Neural crest cell (in vitro differentiated cells): ENCODE measurements at places on chromosomes 13 and 19.

DNA sequence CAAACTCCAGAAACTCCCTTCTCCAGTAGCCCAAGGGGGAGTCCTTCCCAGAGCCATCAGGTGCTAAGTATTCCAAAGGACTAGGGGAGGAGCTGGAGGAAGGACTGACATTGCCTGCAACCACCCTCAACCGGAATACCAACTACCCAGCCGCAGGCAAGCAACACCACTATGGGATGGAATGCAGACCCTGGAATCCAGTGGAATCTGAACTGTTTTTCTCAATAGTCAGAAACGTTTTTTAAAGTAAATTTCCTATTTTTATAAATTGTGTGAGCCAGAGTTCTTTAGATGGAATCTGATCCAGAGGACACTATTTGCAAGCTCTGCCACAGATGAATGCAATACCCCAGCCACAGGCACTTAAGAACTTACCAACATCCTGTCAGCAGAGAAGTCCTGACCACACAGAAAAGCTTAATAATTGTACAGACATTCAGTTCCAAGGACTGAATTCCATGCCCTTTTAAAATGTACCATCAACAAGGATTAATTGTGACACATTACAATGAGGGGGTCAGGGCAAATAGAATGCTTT, 92.1 kb downstream of the USP12 start:
- DNase-seq, result no peak

DNA sequence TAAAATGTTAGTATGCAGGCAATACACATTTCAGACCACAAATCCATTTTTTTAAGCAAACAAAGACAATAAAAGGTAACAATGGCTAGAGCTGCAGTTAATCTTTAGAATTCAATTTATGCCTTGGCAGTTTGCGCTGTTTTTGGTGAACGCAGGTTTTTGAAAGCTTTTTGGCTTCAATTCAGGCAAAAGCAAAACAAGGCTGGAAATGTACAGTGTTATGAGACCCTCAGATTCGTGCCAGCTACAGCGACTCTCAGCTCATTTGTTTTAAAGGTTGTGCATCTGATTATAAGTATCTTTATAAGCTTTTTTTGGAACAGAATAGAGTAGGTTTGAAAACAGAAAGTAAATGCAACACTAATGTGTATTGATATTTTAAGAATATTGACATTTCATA, 63.6 kb upstream of the SOX1 start:
- no peak for DNase-seq

- DNase-seq, result no peak
Observed at GRCh38 chr19:51417107-51417809, at the start of gene SIGLEC10. SIGLEC10 (minus strand) TSS chr19:51417642; CDS start chr19:51417581, 61 bp downstream.

DNA sequence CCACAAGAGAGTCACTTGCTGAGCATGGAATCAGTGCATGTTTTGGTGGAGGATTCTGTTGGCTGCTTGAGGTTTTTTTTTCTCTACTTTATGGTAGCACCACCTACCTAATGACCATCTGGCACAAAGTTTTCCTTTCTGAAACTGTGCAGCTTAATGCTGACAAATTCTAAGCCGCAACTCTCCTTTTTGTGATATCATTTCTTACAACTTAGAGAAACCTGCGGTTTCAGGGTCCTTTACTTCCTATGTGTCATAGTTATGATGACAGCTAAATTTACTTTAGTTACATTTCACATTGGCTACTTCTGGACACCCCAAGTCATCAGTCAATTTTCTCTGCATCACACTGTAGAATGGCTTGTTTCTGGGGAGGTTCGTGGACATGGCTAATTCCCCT, 115.4 kb upstream of the TMTC4 start:
- DNase-seq, result no peak

DNA sequence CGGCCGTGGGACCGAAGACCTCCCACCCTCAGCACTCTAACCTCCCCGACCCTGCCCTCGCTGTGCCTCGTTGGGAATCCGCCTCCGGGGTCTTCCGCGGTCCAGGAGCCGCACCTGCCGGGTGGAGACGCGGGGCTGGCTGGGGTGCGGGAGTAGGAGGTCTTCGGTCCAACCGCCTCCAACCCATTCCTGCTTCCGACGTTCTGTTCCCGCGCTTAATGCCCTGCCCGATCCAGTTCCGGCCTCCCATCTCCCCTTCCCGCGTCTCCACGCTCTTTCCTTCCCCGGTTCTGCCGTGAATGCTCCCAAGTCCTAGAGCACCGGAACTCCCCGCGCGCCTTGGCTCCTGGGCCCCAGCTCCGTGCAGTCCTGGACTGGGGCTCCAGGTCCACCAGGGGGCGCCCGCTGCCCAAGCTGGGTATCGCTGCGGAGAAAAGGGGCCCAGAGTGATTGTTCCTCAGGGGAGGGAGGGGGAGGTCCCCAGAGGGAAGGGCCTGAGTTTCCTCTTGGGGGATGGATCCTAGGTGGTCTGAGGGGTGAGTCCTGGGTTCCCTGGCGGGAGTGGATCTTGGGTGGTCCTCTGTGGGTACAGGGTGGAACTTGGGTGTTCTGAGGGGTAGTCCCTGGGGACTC, 14.1 kb upstream of the TNFSF9 start:
- DNase-seq, result peak; percentile 95

DNA sequence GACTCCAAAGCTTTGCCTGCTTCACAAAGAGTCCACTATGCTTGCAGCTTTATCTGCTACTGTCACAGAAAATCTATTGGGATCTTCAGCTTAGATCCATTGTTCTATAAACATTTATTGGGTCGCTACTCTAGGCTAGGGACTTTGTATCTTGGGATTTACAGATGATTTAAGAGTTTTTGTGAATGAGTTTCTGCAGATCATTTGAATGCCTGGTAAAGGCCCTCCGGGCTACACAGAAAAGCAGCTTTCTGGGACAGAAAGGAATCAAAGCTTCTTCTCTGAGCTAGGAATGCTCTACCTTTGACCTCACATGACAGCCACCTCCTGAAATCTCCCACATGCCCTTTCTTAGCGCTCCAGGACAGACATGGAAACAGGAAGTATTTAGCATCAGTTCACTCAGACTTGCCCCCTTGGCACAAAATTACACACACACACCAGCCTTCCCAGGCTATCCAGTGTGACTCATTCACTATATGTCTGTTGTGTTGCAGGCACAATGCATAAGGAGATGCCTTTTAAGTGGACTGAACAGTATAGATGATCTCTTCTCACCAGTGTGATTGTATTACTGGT, 492.4 kb downstream of the DACH1 start:
- DNase-seq, result peak; percentile 7

DNA sequence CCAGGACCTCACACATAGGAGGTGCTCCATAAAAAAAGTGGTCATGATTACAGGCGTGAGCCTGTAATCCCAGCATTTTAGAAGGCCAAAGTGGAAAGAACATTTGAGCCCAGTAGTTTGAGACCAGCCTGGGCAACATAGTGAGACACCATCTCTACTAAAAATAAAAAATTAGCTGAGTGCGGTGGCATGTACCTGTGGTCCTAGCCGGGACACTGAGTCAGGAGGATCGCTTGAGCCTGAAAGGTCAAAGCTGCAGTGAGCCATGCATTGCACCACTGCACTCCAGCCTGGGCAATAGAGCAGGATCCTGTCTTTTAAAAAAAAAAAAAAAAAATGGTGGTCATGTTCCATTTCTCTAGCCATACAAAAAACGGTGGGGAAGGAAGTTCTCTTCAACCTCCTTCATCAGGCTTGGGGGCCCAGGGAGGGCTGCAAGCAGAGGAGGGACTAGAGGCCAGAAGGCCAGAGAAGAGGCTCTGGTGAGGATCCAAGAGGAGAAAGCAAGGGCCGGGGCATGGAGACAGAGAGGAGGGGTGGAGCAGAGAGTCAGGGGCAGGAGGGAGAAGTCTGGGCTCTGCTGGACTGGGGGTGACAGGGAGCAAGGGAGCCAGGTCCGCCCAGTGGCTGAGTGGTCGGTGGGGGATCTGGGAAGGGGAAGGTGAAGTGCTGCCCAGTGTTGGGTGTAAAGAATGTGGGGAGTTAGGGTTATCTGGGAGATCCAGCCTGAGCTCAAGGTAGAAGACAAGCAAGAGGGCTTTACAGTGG, 8.9 kb downstream of the KASH5 start:
- no peak for DNase-seq

DNA sequence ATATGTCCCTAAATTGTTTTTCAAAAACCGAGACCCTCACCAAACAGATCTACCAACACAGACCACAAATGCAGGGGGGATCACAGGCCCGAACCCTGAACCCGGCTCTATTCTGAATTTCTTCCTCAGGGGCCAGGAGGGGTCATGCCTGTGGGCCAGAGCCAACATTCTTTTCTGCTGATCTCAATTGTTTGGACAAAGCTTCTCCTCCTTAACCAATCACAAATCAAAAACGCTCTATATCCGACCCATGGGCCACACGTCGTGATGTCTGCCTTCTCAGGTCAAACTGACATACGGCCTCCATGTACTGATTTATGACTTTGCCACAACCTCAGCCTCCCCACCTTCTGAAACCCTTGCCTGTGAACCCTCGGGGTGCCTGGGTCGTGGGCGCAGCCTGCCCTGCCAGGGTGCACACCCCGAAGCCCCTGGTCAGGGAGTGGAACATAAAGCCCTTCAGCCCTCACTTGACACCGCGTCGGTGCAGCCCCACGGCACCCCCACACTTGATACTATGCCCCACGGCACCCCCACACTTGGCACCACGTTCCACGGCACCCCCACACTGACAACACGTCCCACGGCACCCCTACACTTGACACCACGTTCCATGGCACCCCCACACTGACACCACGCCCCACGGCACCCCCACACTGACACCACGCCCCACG, 58.4 kb upstream of the C13orf46 start:
- DNase-seq, result no peak

DNA sequence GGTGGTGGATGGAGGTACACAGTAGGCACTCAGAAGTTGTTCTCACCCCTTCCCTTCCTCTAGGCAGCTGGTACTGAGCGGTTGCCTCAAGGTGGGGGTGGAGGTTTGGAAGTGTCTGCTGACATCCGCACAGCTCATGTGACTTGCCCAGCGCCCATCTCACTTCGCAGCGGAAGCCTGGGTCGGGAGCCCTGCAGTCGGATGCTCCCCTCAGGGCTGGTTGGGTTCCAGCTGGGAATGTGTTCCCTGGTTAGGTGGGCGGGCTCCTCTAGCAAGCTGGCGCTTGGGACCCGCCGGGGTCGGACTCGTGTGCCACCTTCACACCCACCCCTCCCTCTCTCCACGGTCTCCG, 10.2 kb downstream of the PPP1R37 start:
- DNase-seq, result no peak

GRCh38 chr13:103625194-103625593, 559.0 kb upstream of the SLC10A2 start:
- DNase-seq, result no peak

DNA sequence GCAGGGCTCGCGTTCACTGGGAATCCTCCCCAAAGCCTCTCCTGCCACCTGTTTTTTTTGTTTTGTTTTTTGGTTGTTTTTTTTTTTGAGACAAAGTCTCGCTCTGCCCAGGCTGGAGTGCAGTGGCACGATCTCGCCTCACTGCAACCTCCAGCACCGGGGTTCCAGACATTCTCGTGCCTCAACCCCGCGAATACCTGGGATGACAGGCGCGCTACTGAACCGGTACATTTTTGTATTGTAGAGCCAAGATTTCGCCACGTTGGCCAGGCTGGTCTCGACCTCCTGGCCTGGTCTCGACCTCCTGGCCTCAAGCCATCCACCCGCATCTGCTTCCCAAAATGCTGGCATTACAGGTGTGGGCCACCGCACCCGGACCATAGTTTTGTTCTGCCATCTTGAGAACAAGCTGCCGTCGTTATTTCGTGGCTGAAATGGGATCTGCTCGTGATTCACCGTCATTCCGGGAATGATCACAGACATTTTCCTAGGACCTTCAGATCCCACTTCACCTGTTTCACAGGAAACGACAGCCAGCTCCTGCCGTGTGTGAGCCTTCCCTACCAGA, 46.8 kb downstream of the OXGR1 start:
- DNase-seq, result no peak

- no peak for DNase-seq
Observed at GRCh38 chr19:12913011-12913561, 6.0 kb downstream of the SYCE2 start.

DNA sequence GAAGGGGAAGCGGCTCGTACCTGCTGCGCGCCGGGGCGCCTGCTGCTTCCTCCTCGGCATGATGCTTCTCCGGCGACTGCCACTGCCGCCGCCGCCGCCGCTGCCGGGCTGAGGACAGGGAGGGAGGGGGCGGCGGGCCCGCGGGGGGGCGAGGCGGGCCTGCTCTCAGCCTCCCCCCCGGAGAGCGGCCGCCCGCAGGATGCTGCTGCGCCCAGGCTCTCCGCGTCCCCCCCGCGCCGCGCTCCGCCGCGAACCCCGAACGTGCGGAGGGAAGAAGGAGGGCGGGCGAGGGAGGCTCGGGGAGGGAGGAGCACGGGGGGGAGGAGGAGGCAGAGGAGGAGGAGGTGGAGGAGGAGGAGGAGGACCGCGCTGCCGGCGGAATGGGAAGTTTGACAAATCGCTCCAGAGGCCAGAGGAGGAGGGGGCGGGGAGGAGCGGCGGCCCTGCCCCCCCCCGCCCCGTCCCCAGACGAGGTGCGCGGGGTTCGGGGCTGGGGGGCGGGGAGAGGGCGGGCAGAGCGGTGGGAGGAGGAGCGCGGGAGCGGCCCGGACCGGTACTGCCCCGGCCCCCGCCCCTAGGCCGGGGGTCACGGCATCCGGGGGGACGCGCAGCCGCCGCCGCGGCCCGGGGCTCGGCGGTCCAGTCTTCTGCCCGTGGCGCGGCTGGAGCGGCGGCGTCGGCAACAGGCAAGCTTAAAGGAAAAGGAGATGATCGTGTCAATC, at the start of gene TSHZ3:
Gene TSHZ3, minus strand, starts transcription at position 277 of the 722 bp plus-strand sequence. Its CDS starts 217 bp downstream, at position 60.
- peak; percentile 43 for DNase-seq

GRCh38 chr13:114130837-114131582, 1.4 kb downstream of the RASA3 start:
- no peak for DNase-seq

- peak; percentile 74 for DNase-seq
Observed at GRCh38 chr13:51844862-51845573, at the start of gene TMEM272. TMEM272 (minus strand) TSS chr13:51845177; CDS start chr13:51838530, 6,647 bp downstream.

GRCh38 chr13:74794582-74794981, 660.4 kb upstream of the KLF12 start:
- DNase-seq, result no peak
